Activated naive CD8-positive, alpha-beta T cell treated with anti-CD3 and anti-CD28 coated beads for 36 hours (primary cell): ENCODE measurements at places on chromosomes 1 and 21. TPM values are rescaled to one million over a fixed set of nuclear protein-coding genes. Genes with fewer than 3 reads are reported as not detected.
A peak's percentile ranks its signal among the peaks of the same experiment; 100 is the strongest.

The ZNF670 gene
- 5.9 TPM for total RNA-seq

The HEYL gene
- total RNA-seq: 0.26 TPM

The CLEC20A gene
- total RNA-seq: not detected

GRCh38 chr1:201280884-201281283 lies 2.4 kb upstream of the PKP1 start:
- no peak for DNase-seq

The IPO13 gene
- total RNA-seq: 15.8 TPM

- peak; percentile 2 for DNase-seq
These were observed 63.2 kb downstream of the PRKAB2 start for GRCh38 chr1:147109041-147109440.

The FMO3 gene
- not detected for total RNA-seq

The ASTN1 gene
- not detected for total RNA-seq

DNA sequence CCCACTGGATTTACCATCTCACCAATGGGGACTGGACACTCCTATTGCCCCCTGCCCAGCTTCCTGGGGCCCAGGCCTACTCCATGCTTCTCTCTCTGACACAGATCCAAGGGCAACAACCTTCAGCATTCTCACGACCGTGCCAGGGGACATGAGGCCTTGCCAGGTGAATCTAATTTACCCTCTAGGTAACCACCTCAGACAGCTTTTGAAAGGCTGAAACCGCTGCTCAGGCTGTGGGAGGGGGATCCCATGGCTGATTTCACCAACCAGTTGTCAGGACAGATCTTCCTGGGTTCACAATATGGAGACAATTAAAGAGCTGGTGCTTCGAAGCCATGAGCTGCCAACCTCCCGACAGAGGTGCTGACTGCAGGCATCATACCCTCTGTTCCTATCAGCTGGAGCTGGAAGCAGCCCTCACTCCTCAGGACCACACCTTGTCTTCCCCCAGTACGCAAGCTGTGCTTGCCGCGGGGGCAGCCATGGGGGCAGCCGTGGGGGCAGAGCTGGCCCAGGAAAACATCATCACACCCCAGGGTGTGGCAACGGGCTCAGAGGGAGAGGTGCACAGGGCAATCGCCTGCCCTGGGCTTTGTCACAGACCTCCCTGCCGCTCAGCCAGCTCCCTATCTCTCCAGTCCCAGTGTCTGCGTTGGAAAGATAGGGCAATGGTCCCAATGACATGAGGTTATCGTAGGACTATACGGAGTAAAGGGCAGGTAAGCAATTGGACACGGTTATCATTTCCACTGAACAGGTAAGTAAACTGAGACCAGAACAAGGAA lies 120.2 kb downstream of the DMRTB1 start:
- DNase-seq: no peak

The REN gene
- total RNA-seq: not detected

The PLA2G2A gene
- not detected for total RNA-seq

GRCh38 chr21:40043423-40043822 lies 176.2 kb downstream of the PCP4 start:
- no peak for DNase-seq
